NB4 (cell line): ENCODE measurements at places on chromosomes 1 and 21.
A peak's percentile ranks its signal among the peaks of the same experiment; 100 is the strongest.

- DNase-seq, result no peak
These were observed 125.7 kb upstream of the L1TD1 start for GRCh38 chr1:62068978-62069377.

GRCh38 chr1:71222668-71223067 lies 141.8 kb upstream of the ZRANB2 start:
- peak; percentile 59 for DNase-seq

GRCh38 chr1:154813300-154813816 lies 56.7 kb downstream of the KCNN3 start:
- no peak for DNase-seq

- peak; percentile 81 for DNase-seq
These were observed 45.8 kb downstream of the MIGA1 start for GRCh38 chr1:77825131-77825709.

DNA sequence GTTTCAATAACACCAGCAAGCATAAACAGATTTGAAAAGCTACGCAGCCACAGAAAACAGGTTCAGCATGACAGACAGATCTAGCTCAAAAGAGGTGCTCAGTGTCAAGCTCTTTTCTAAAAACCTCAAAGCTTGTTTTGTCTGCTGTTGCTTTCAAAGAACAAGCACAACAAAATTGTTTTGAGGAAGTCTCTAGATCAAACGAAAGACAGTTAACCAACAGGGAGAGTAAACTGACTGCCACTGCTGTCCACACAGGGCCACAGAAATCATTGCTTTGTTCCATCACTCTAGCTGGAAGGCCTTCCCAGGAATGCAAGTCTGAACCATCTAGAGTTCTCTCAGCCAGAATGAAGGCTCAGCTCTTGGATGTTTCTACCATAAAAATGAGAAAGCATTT lies 12.8 kb downstream of the APP start:
- DNase-seq, result no peak

GRCh38 chr1:98322966-98323365 lies 338.6 kb upstream of the SNX7 start:
- DNase-seq, result no peak

- DNase-seq, result no peak
These were observed 187.7 kb upstream of the EDN2 start for GRCh38 chr1:41672173-41672572.
